ENCODE measurements at places on chromosomes 1 and 21.

- no peak for DNase-seq
These were observed 612.2 kb upstream of the CXADR start for GRCh38 chr21:16900685-16901084.

DNA sequence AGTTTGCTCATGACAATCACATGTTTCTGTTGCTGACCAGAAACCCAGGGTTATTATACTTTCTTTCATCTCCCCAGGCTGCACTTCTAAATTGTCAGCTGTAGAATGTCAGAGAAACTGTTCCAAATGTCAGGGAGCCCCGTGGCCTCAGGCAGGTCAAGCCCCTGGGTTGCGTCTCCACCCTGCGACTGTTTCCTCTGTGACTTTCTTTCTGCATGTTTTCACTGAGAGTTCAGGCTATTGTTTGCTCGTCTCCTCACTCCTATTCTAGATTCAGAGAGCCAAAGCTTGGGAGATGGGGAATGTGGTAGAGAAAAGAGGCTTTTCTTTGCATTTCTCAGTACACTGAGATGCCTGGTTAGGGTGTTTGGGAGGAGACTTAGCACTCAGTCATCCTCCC lies 97.4 kb downstream of the CENPF start:
- no peak for DNase-seq

- DNase-seq: no peak
These were observed 24.3 kb downstream of the CAMK1G start for GRCh38 chr1:209607795-209608178.

DNA sequence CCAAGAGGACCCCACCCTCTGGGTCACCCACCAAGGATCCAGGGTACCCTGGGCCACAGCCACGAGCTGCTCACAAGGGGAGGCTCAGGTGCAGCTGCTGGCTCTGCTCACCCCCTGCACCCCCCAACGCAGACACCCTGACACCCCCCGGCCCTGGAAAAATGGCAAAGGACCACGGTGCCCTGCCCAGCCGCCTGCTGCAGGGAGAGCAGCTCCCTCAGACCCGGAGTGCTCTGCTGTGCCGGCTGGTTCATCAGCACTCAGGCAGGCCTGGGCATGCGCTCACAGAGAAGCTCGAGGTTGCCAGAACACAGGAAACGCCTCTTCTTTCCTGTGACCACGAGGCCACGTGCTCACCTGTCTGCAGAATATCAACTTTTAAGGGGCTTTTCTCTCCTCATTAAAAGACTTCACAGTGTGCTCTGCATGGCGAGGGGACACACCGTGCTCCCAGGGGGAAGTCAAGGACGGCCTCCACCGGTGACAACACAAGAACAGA lies 4.3 kb upstream of the C1QTNF12 start:
- DNase-seq: peak; percentile 46

- no peak for DNase-seq
These were observed 29.4 kb upstream of the SSX2IP start for GRCh38 chr1:84719543-84720217.

- DNase-seq: no peak
These were observed 45.4 kb downstream of the GFI1 start for GRCh38 chr1:92441316-92441696.

- peak; percentile 28 for DNase-seq
These were observed 3.2 kb upstream of the PRXL2B start for GRCh38 chr1:2583331-2583791.

DNA sequence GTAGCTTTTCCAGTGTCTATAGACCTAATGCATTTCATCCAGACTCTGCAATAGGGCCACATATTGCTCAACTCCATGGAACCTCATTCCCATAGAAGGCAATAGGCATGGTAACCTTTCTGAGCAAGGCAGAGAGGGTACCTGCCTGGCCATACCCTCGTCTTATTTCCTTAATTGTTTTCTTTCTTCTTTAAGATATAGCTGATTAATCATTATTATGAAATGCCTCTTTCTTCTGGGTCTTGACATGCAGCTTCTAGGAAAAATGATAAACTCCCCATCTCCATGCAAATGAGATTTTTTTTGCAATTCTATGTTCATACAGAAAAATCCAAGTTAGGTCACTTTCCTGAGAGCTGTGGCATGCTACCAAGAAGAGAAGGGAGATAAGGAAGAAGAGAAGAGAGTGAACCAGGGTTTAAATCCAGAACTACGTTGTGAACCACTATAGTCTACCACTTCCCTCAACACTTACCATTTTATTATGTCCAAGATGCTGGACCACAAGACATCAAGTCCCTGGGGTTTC lies 33.0 kb upstream of the IL20 start:
- no peak for DNase-seq

DNA sequence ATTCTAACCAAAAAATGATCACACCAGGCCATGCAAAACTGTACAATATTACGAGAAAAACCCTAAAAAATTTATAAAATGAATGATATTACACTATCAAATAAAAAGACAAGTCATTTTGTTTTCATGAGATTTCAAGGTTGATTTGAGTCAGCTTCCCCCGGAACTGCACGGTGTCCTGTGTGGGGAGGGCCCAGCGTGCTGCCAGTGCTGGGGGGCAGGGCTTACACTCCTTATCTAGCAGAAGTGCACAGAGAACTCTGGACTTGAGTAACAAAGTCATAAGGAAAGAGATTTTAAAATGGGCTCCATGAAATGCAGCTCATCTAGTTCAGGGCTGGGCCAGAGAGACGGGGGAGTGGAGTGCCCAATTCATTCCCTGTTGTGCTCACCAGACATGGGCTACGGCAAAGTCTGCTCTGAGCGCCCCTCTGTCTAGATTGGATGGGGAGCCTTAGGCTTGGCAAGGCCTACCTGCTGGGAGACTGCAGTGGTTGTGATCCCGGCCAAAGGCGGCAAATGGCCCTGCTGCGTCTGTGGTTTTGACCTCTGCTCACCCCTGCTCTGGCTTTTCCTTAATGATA lies 50.1 kb downstream of the COQ8A start:
- DNase-seq: peak; percentile 55

GRCh38 chr1:153959454-153959853 lies 1.0 kb upstream of the CRTC2 start:
- DNase-seq: no peak

- DNase-seq: no peak
These were observed 58.2 kb upstream of the ABCG1 start for GRCh38 chr21:42160765-42161164.

DNA sequence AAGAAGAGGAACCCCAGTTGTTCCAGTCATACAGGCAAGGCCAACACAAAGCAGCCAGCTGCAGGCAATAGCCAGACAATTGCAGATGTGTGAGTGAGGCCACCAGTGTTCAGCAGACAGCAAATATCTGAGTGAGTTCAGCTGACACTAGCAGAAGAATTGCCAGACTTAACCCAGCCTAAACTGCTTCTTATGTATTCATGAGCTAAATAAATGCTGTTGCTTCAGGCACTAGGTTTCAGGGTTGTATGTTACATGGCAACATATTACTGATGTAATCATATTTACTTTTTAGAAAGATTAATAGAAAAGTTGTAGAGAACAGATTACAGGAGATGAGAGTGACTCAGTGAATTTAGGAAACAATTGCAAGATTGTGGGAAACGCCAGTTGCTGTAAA lies 129.8 kb upstream of the CHODL start:
- no peak for DNase-seq

DNA sequence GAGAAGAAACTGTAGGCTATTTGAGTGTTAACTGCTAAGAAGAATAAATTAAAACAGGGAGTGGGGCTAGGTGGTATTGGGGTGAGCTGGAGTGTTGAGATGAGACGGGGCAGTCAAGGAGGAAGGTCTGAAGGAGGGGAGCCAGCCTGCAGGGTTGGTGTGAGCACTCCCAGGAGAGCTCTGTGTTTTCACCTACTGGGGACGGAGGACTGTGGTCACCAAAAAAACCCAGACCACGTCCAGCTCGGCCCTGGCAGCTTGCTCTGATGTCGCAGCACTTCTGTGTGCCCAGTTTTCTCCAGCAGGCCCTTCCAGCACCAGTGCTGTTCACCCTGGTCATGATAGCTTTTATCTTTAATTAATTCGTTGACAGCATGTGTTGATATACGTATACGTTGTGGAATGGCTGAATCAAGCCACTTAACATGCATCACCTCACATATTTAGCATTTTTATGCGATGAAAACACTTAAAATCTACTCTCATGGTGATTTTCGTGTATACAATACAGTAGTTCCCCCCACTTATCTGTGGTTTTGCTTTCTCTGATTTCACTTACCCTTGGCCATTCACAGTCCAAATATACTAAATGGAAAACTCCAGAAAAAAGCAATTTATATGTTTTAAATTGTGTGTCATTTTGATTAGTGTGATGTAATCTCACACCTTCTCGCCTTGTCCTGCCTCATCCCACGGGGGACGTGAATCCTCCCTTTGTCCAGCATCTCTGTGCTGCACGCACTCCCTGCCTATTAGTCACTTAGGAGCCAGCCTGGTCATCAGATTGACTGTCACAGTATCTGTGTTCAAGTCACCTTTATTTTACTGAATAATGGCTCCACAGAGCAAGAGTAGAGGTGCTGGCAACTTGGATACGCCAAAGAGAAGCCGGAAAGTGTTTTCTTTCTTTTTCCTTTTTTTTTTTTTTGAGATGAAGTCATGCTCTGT lies 12.3 kb downstream of the FAM3B start:
- no peak for DNase-seq

DNA sequence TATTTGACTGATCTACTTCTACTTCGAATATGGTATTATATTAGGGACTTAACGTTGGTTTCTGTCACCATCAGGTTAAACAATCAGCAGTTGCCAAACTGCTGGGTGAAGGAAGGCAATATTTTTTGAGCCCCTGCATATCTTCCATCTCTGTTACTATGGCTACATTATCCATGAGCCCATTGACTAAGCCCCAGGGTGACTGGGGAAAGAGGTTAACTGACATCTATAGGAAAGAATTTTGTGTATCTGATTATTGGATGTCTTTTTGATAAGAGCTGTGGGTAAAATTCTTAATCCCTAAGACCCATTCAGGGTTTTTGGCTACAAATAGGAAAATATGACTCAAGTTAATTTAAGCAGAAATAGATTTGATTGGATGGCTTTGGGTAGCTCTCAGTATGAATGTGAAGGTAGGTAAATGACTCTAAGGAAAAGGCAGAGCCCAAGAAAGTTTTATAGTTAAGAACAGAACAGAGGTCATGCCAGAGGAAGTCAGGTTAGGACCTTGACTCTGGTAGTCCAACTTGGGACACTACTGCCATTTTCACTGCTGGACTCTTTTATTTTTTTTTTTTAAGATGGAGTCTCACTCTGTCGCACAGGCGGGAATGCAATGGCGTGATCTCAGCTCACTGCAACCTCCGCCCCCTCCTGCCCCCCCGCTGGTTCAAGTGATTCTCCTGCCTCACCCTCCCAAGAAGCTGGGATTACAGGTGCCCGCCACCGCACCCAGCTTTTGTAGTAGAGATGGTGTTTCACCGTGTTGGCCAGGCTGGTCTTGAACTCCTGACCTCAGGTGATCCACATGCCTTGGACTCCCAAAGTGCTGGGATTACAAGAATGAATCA lies 8.9 kb upstream of the XPR1 start:
- no peak for DNase-seq

DNA sequence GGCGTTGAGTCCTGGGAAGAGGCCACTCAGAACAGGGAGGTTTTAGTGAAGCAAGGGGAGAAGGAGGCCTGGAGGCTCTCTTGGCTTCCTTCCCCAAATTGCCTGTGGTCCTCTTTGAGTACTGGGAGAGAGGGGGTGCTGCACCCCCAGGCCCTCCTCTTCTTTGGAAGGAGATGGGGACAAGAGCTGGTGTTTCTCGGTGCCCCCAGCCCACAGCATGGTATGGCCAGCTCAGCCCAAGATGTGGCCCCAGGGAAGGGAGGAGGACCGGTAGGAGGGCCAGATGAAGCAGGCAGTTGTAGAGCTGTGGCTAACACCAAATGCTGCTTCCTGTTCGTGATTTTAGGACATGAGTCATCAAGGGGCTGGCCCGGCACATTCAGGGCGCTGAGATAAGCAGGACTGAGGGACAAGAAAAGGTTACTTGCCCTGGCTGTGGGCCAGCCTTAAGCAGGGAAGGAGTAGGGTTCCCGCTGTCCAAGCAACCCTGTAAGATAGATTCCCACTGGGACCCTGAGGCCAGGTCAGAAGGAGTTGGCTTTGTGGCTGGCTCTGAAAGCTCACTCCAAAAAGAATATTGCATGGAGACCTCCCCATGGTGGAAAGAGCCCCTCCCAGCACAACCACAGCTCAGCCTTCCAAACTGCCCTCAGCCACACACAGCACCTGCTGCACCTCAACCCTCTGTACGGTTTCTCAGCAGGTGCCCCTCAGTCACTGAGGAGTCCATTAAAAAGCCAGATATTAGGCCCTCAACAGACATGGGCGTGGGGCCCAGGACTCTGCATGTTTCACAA lies 4.9 kb upstream of the TNFRSF1B start:
- peak; percentile 65 for DNase-seq
